ENCODE measurements at places on chromosomes 11 and 22. TPM values are rescaled to one million over a fixed set of nuclear protein-coding genes. Genes with fewer than 3 reads are reported as not detected.

TRPM5 gene
- 0.07 TPM for total RNA-seq

TREH gene
- not detected for total RNA-seq

HIC2 gene
- 5.5 TPM for total RNA-seq

DNA sequence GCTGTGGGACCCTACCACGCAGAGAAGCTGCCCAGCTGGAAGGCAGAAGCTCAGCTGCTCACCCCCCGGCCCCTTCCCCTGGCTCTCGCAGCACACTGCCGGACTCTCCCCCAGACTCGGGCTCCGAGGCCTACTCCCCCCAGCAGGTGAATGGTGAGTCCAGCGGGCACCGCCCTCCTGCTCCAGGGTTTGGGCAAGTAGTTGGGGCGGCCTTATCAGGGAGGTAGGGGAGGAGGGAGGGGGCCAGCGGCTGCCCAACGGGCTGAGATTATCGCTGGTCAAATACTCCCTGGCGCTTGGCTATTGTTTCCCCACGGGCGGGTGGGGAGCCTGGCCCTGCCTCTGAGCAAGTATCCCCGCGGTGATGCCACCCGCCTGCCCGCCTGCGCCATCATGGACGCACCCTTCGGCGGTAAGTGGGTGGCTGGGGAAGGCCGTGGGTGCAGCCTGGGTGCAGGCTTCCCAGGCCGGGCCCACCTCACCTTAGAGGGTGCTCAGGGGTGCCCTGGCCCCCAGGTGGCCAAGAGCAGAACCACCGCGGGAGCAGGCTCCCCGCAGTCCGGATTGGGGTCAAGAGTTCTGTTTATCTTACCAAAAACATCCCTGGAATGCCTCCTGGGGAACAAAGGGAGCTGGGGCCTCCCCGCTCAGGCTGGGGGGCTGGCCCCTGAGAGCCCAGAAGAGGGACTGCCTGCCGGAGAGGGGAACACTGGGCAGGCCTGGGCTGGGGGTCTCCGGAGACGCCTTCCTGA, 16.9 kb downstream of the MYRF start:
- H3K4me1 ChIP-seq, result peaks cover 13% of the 10 kb centered on the region
- no peaks in the 10 kb centered on the region for H3K27me3 ChIP-seq
- no peaks in the 10 kb centered on the region for H3K36me3 ChIP-seq
- no peak overlapping the region for H3K27ac ChIP-seq

GRCh38 chr22:50732681-50733080, 5.3 kb upstream of the ACR start:
- peaks cover 2% of the 10 kb centered on the region for H3K4me1 ChIP-seq
- H3K27ac ChIP-seq, result no peak overlapping the region
- no peaks in the 10 kb centered on the region for H3K36me3 ChIP-seq
- no peak overlapping the region for H3K4me3 ChIP-seq
- no peak for DNase-seq

Data from activated CD4-positive, alpha-beta T cell treated with anti-CD3 and anti-CD28 coated beads, Interleukin-2, amount 10 ng/mL, durations not matched to agents 7 days and 5 days (primary cell).